Activated B cell treated with CpG ODN at 0.5 μM for 24 hours (primary cell): ENCODE measurements at places on chromosomes 3 and 15.

- no peak for DNase-seq
These were observed 597.2 kb downstream of the EDEM1 start for GRCh38 chr3:5784690-5785089.

GRCh38 chr3:30756218-30756617 is 138.2 kb downstream of the GADL1 start:
- DNase-seq = no peak

- no peak for DNase-seq
These were observed 170.6 kb upstream of the BHLHE40 start for GRCh38 chr3:4808637-4809036.

GRCh38 chr3:125203731-125204130 is 8.8 kb downstream of the SLC12A8 start:
- DNase-seq = no peak

DNA sequence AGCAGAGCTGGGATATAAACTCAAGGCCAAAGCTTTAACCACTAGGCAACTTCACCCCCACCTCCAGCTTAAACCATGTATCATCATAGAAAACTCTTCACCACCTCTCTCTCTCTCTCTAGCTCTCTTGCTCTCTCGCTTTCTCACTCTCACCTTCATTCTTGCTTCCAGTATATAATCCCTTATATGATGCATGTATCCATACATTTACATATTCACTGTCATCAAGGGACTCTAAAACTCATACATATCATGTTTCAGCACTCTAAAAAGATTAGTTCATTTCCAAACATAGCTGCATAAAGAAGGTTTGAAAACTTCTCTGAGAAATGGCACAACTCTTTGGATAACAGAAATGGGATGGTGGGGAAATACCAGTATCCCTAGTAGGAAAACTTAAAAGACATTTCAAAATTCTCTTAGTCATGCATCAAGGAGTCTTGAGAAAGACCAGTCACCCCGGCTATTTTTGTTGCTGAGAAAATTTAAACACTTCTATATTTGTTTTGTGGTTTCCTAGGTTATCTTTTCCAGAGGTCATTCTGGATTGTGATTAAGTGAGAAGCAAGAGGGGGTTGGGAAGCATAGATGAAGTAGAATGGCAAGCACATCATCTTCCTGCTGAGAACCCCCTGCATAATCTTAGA is 447.8 kb upstream of the THBS1 start:
- no peak for DNase-seq

GRCh38 chr15:66580643-66581042 is 14.8 kb upstream of the LCTL start:
- DNase-seq = no peak

GRCh38 chr3:154783061-154783460 is 297.1 kb upstream of the MME start:
- DNase-seq = no peak

GRCh38 chr15:43281926-43282602 is 15.3 kb upstream of the TGM5 start:
- no peak for DNase-seq

DNA sequence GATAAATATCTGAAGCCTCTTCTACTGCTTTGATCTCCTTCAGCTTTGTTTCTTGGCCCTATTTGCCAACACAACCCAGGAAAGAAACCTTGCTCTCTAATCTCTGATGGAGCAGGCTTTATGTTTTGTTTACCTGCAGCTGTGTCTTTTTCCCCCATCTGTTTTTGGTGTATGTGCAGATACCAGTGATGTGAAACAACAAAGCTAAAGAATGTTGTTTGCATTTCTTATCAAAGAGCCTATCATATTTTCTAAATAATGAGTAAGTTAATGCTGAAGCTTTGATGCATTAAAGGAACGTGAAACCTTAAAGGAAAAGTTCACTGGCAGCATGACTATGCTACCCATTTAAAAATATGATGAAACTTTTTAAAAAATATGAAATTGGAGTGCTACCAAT is 238.4 kb downstream of the NEK10 start:
- DNase-seq = no peak

DNA sequence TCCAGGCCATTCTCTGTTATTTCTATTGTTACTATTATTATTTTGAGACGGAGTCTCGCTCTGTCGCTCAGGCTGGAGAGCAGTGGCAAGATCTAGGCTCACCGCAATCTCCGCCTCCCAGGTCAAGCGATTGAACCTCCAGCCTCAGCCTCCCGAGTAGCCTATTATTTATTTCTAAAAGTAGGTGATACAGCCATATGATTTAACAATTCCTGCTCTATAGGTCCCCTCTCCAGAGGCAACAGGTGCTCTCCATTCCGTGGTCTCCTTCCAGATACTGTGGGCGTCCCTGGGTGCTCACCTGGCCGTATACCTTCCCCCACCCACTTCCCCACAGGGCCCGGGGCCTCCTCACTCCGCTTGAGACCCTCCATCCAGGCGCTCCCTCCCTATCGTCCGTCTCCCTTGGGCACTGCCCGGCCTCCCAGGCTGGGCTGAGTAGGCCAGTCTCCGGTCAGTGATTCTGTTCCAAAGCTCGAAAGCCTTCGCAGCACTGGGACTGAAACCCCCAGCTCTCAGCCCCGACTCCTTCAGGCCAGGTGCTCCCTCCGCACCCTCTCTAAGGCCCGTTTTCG is 708 bp upstream of the PTPN23 start:
- DNase-seq = no peak
